Subcutaneous preadipocyte (primary cell): ENCODE measurements at places on chromosomes 1 and 21. TPM values are rescaled to one million over a fixed set of nuclear protein-coding genes. Genes with fewer than 3 reads are reported as not detected.

NBPF10 gene
- total RNA-seq = 1.5 and 4.3 TPM in 2 replicates

FMO3 gene
- total RNA-seq = 0.20 and 0.37 TPM in 2 replicates

REN gene
- total RNA-seq = 0.37 TPM in 1 of 2 replicates, not detected in the other

PRELP gene
- total RNA-seq = under 0.01 and 0.37 TPM in 2 replicates

F5 gene
- total RNA-seq = under 0.01 TPM in 1 of 2 replicates, not detected in the other

KIF14 gene
- 9.2 and 18.6 TPM in 2 replicates for total RNA-seq

FGGY gene
- 12.5 and 16.5 TPM in 2 replicates for total RNA-seq

SLC44A3 gene
- total RNA-seq = 0.37 and 0.39 TPM in 2 replicates

NEXN gene
- 7.6 and 9.9 TPM in 2 replicates for total RNA-seq

GPR37L1 gene
- total RNA-seq = not detected in 2 replicates

F13B gene
- not detected in 2 replicates for total RNA-seq

ARHGAP30 gene
- not detected in 2 replicates for total RNA-seq

ADGRL2 gene
- 71.3 and 218 TPM in 2 replicates for total RNA-seq

ASCL5 gene
- total RNA-seq = under 0.01 TPM in 1 of 2 replicates, not detected in the other

FCMR gene
- total RNA-seq = not detected in 2 replicates

SELL gene
- under 0.01 TPM in 1 of 2 replicates, not detected in the other for total RNA-seq

HES3 gene
- total RNA-seq = not detected in 2 replicates

TSACC gene
- 0.20 and 0.37 TPM in 2 replicates for total RNA-seq

DMRTA2 gene
- not detected in 2 replicates for total RNA-seq
